DND-41 (cell line): ENCODE measurements at places on chromosomes 11 and 22.

GRCh38 chr22:36586852-36587251, 57.9 kb upstream of the EIF3D start:
- DNase-seq: no peak

DNA sequence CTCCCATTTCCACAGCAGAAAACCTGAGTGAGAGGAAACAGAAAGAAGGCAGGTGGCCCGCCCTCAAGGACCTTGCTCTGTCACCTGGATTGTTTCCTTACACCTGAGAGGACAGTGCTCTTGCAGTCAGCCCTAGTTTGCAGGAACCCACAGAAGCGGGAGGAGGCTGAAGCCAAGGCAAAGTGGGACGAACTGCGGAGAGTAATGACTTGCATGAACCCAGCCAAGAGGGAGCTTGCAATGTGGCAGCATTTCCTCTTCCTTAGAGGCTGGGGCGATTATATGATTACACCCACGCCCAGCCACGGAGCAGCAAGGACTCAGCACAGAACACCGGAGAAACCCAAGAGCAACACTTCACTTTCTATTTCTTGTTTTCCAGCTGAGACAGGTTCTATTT, 102.6 kb downstream of the SPON1 start:
- no peak for DNase-seq

DNA sequence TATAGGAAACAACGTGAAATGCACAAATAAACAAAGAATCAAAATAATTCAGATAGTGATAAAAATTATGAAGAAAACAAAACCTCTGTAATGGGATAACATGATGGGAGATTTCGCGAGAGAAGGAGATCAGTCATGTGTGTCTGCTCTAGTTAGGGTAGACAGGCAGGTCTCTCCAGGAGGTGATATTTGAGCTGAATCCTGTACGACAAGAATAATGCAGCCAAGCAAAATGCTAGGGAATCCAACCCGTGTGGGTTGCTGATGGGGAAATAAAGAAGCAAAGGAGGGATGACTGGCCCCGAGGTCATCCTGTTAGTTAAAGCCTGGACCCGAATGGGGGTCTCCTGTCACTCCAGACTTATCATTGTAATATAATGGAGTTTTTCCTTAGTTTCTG, 16.0 kb downstream of the MAML2 start:
- no peak for DNase-seq

DNA sequence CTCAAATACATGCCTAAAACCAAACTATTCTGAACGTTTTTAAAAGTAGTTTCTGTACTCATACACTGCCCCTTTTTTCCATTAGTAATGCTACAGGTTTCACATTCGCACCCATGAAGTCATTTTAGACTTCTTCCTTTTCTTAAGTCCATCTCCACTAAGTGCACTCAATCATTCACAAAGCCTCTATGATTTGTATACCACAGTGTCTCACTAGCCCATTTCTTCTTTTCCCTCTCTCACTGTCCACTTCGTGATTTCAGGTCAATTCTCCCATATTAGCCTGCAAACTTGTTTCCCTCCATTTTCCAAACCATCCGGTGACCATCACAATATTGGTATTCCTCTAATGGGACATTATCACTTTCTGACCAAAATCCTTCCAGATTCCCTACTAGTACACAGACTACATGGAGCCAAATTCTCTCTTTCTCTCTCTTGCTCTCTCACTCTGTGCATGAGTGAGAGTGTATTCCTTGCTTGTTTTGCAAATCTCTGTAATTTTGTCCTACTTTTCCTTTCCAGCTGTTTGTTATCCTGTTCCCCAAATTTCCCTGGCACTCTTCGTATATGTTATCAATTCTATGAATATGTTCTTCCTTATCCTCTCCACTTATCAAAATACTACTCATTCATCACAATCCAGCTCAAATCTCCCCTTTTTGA, 3.4 kb upstream of the ZC3H12C start:
- no peak for DNase-seq

GRCh38 chr11:129779342-129779741, 36.3 kb upstream of the TMEM45B start:
- no peak for DNase-seq

GRCh38 chr11:124759266-124760204, 2.6 kb downstream of the ESAM start:
- no peak for DNase-seq

DNA sequence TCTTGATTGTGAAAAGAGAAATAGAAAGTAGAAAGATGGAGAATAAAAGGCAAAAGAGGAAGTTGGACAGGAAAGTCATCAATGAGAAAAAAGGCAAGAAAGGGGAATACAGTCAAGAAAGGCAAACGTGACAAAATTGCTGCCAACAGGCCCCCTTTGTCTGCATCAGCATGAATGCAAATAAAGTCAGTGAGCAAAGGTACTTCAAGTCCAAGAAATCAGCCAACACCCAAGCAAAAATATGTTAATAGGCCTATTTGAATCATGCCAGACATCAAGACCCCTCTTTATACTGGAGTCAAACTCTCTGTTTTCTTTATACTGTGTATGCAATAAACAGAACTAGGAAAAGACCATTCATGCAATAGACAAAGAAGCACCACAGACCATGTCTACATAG, 34.3 kb downstream of the GUCY1A2 start:
- no peak for DNase-seq

DNA sequence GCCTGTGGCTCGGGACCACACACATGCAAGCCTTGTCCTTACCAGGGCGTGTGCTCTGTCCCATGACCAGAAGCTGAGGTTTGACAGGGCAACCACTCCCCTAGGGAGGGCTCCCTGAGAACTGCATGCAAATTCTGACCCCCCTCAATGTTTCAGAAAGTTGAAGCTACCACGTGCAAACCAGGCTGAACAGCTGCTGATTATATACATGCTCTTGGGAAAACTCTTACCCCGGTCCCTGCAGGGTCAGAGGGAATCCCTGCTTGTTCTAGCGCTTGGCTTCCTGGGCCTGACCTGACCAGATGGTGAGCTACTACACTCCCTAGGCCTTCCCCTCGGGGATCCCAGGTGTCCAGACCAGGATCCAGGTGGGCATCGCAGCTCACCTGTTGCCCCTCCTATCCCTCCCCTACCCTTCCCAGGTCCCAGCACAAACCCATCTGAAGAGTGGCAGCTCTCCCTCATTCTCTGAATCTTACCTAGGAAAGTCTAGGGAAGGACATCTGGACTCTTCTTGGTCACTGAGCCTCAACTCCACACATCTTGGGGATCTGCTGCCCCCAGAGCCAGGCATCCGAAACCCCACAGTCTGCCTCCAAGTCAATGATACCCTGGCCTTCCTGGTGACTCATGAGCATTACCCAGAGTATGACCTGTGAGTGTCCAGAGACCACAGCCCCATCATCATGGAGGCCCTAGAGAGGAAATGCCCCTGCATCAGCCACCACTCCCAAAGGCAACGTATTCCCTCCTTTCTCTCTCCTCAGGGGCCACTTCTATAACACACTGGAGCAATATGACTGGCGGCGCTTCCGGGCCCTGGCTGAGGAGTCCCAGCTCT, 61.5 kb downstream of the BTG4 start:
- no peak for DNase-seq

- no peak for DNase-seq
Measured at GRCh38 chr11:47912843-47913437, 64.8 kb upstream of the NUP160 start.

DNA sequence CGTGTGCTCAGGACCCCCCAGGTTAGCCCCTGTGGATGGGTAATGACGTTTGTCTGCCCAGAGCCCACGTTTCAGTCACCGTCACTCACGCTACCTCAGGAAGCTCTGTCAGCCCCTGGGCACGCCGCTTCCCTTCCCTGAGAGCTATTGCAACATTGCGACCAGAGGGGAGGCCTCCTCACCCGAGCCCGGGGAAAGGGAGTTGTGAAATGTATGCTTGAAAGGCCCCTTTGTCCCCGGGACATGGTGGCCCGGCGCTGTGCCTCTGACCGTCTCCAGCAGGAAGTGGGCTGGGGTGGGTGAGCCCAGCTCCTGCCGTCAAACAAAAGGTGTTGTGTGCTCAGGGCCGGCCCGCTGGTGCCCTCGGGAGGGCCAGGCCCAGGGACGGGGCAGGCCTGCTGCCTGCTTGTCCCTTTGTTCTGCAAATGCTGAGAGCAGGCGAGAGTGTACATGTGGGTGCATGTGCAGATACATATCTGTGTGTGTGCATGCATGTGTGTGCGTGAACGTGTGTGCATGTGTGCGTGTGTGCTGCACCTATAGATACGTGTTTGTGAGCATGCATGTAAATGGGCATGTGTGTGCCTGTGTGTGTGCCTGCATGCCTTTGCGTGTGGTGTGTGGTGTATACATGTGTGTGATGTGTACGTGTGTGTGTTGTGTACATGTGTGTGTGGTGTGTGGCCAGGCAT, 1125.0 kb downstream of the BRD1 start:
- DNase-seq: no peak

- DNase-seq: no peak
Measured at GRCh38 chr22:44964722-44965078, 45.1 kb downstream of the PHF21B start.

- no peak for DNase-seq
Measured at GRCh38 chr11:12434325-12434654, 56.9 kb downstream of the PARVA start.

GRCh38 chr11:15882876-15883454, 473.4 kb downstream of the SOX6 start:
- no peak for DNase-seq

DNA sequence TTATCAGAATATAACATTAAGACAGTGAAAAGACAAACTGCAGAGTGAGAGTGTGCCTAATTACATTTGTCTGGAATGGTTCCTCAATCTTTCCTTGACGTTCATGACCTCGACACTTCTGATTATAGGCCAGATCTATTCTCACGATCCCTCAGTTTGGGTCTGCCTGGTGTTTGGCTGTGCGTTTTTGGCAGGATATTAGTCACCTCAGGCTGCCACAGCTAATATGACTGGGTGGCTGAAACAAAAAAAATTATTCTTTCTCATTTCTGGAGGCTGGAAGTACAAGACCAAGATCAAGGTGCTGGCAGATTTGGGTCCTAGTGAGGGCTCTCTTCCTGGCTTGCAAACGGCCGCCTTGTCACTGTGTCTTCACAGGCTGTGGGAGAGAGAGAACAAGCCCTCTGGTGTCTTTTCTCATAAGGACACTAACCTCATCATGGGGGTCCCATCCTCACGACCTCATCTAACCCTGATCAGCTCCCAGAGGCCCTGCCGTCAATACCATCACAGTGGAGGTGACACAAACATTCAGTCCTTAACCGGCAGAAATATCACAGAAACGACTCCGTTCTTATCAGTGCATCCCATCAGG, 23.2 kb downstream of the IFITM10 start:
- DNase-seq: no peak

DNA sequence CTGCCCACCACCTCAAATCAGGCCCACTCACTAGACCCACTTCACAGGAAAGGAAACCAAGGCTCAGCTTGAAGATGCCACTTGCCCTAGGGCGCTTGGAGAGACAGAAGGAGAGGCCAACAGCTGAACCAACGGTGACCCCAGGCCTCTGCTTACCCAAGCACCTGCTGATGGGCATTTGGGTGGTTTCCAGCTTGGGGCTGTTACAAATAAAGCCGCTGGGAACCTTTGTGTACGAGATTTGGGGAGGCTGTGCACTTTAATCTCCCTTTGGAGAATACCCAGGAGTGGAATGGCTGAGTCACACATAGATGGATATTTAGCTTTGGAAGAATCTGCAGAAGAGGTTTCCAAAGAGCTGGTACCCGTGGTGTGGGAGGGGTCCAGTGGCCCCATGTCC, 50.9 kb upstream of the LINC01488 start:
- DNase-seq: no peak

- no peak for DNase-seq
Measured at GRCh38 chr11:94060401-94060800, 39.2 kb downstream of the HEPHL1 start.

DNA sequence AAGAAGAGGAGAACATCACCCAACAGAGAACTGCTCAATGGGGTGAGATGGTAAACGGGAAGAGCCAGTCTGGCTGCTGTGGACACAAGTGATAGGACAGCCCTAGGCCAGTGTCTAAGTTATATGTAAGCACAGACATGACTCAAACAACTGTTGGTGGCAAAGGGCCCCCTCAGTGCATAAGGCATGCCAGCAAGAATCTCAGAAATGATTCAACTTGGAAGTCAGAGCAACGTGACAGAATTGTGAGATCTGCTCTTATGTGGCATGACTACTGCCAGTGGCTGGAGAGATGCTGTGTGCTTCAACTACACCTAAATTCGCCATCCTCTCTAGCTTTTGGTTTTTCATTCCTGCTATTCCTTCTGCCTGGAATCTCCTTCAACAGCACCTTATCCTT, 7.4 kb downstream of the SLN start:
- no peak for DNase-seq

GRCh38 chr22:39129746-39130145, 22.7 kb downstream of the CBX7 start:
- no peak for DNase-seq

GRCh38 chr11:12523180-12523924, 146.0 kb downstream of the PARVA start:
- no peak for DNase-seq

DNA sequence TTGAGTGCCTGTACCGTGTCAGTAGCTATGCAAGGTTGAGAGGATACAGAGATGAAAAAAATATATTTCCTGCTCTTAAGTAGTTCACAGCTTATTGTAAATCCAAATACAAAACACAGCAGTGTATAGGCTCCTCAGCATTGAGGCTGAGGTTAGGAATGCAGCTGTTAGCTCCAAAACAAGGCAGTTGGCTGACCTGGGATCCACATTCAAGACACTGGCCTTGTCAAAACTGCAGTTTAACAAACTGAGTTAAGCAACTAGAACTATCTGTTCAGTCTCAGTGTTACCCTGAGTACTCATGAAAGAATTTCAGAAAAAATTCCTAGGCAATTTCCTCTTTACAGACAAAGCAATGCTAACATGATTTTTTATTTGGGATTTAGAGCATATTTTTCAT, 42.8 kb downstream of the REXO2 start:
- no peak for DNase-seq

DNA sequence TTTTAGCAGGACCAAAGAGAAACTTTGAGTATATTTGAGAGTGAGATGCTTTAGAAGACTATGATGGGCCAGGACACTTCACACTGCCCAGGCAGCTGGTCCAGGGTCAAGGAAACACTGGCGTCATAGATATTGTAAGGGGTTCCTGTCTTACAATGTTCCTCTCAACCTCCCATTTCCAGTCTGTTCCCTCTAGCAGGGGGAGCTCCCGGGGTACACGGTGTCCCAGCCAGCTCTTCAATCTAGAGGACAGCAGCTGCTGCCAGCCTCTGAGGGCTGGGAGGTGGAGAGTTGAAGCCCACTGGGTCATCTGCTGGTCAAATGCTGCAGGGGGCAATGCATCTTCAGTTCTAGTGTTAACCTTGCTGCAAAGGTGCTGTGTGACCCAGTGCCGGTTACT, 40.7 kb upstream of the TIMP3 start:
- DNase-seq: no peak

- no peak for DNase-seq
Measured at GRCh38 chr11:20617346-20618005, 18.1 kb downstream of the SLC6A5 start.
